ENCODE measurements at places on chromosomes 2 and 18.

GRCh38 chr2:236286873-236287545 is 22.8 kb upstream of the ASB18 start:
- DNase-seq, result no peak

DNA sequence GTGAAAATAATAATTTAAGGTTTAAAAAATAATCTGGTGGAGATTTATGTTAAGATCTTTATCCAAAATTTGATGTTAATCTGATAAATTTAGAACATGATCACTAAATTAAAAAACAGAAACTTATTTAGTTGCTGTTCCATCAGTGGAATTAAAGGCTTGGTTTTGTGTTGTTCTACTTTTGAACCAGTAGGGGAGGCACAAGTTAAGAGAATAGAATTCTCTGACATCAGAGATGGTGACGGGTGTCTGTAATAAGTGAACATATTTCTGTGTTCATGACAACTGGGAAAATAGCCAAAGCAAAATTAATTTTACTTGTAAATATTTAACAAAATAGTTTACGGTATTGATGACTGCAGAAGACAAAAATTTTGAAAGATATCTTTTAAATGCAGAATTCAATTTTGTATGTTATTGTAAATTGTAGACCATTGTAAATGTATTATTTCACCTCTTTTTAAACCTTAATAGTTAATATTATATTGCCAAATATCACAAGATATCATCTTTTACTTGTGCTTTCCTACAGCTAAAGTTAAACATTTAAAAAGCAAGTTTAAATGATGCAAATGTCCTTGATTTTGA is 106.0 kb downstream of the UBR3 start:
- DNase-seq, result peak; percentile 67

- DNase-seq, result peak; percentile 66
Observed at GRCh38 chr2:107197594-107198294, 311.8 kb upstream of the ST6GAL2 start.

- DNase-seq, result no peak
Observed at GRCh38 chr2:105387225-105387624, 11.6 kb downstream of the FHL2 start.

- no peak for DNase-seq
Observed at GRCh38 chr2:226548732-226549131, 250.9 kb downstream of the IRS1 start.

DNA sequence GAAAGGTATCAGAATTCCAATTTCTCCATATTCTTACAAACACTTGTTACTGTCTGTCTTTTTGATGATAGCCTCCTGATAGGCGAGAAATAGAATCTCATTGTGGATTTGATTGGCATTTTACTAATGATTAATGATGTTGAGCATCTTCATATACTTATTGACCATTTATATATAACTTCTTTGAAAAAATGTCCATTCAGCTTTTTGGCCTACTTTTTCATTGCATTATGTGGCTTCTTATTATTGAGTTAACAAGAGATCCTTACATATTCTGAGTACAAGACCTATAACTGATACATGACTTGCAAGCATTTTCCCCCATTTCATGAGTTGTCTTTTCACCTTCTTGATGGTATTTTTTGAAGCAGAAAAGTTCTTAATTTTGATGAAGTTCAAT is 54.6 kb downstream of the QPCT start:
- DNase-seq, result no peak

DNA sequence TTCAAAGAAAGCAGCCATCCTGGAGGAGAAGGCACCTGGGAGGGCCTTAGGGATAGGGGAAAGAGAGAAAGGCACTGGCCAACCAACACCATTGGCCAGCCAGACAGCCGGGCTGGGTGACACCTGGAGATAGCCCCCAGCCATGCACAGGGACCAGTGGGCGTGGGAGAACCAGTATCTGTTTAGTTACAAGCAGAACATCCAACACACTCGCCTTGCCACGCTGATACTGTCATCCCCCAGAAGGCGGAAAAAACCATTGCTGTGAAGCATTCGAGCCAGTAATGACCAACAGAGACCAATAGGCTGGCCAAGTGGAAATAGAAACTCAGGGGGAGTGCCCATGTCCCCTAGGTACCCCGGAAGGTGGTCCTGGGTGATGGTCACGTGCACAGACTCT is 15.5 kb downstream of the ASPRV1 start:
- no peak for DNase-seq

DNA sequence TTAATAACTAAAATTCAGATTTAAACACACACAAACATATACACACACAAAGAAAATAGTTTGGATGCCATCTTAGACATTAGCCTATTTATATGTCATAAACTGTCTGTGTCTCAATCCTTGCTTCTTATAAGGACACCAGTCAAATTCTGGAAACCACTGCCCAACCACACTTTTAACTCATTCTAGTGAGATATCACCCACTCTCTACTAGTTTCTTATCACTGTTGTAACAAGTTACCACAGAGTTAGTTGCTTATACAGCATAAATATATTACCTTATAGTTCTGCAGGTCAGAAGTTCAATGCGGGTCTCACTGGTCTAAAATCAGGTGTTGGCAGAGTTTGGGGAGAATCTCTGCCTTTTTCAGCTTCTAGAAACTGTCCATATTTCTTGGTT is 239.1 kb downstream of the MTX2 start:
- no peak for DNase-seq

DNA sequence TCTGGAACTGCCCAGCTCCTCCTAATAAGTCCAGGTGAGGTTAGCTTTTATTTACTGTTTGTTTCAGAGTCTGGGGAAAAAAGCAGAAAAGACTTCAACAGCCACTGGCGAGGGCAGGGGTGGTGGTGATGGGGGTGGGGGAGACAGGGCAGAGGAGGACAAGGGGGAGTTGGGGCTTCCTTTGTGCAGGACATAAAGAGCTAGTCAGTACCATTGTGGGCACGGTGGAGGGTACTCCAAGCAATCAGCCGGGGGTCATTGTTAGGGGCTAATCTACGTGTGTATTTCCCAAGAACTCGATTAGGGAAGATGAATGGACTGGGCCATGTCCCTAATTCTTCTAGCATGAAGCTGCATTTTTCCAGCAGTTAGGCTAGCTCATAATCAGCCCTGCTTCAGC is 2.8 kb upstream of the RAX start:
- DNase-seq, result no peak

DNA sequence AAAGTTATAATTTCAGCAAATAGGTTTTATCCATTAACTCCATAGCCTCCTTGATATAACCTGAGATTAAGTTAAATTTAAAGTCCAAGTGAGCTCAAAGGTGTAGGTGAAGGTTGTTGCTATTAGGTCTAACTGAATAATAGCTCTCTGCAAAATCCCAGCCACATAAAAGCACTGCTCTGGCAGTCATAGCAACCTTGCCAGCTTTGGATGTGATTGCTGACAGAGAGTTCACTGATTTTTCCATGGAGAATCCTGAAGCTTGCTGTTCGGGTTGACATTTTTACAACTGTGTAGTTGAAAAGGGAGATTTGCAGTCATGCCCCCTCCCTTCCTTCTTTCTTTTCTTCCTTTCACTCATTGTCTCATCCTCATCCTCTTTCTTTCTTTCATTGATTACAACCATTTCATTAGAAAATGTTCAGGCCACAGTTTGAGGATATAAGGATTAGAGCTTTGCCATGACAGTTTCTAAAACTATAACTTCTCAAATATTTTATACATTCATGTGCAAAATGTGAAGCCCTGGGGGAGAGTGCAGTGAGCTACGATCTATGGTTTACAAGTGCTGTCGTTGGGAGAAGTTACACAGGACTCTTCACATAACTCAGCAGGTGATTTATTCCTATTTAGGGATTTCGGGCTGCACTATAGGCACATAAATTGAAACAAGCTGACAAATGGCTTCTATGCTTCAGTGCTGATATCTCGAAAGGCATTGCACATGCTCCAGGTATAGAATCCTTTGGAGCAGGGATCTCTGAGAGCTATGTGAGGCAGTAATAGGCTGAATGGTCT is 193.8 kb downstream of the LRRTM4 start:
- no peak for DNase-seq

- DNase-seq, result no peak
Observed at GRCh38 chr2:218360453-218360852, 3.8 kb downstream of the CATIP start.

DNA sequence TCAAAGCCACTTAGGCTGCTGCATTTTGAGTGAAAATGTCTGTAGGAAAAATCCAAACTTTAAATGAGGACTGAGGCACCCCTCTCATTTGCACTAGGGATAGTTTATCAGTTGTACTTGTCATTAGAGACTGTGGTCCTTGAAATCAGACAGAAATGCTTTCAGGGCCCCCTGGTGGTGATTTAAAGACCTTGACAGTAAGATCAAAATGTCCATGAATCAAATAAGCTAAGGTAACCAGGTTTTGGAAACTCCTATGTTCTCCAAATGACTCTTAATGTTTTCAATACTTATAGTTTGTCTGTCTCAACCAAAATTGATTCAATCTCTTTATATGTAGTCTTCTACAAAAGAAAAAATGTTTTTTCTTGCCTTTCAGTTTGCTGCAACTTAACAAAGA is 28.8 kb upstream of the DDX18 start:
- DNase-seq, result peak; percentile 2

- DNase-seq, result no peak
Observed at GRCh38 chr2:222102575-222103349, 196.0 kb downstream of the PAX3 start.

DNA sequence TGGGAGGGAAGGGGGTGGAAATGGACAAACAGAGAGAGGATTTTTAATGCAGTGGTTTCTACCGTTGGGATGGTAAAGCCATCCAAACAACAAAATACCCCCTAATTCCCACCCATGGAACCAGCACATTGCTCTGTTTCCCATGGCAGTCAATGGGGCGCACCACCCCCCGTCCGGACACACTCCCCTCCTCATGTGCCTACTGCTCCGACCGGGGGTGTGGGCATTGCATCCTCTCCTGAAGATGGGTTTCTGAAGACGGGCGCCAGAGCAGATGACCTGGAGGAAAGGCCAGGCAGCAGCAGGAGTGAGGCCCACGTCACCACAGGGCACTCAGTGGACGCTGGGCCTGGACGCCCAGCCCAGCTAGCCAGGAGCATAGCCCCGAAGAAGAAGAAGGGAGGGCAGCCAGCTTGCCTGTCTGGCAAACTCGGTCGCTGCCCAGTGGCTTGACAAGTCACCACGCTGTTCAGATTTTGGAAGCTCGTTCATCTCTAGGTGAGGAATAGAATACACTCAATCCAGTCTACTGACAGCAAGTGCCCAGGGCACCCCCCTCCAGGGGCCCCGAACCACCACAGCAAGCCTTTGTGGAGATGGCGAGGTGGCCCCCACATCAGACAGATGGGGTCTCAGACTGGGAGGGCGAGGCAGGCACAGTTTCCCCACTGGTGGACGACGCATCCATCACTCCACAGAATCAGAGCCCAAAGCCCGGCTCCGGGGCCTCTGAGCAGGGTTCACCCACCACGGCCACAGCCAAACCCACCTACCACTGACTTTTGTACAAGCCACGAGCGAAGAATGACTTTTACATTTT is 296.2 kb upstream of the SALL3 start:
- no peak for DNase-seq

DNA sequence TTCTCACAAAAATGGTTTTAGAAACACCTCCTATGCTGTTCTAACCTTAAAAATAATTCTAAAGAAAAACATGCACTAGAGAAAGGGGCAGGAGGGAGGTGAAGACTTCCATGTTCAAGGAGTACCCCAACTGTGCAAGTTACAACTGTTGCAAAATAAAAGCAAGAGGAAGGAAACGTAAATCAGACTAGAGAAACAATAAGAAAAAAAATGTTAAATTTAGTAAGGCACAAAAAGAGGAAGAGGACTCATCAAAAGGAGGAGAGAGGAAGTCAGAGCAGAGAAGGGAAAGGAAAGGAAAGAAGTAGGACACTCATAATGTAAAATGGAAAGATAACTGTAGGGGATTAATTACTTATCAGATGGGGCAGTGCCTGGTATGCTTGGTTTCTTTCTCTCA is 34.1 kb downstream of the RAPH1 start:
- no peak for DNase-seq

- DNase-seq, result no peak
Observed at GRCh38 chr2:68345129-68345875, 19.8 kb upstream of the PLEK start.

- no peak for DNase-seq
Observed at GRCh38 chr18:62928326-62928725, 213.0 kb downstream of the PHLPP1 start.

DNA sequence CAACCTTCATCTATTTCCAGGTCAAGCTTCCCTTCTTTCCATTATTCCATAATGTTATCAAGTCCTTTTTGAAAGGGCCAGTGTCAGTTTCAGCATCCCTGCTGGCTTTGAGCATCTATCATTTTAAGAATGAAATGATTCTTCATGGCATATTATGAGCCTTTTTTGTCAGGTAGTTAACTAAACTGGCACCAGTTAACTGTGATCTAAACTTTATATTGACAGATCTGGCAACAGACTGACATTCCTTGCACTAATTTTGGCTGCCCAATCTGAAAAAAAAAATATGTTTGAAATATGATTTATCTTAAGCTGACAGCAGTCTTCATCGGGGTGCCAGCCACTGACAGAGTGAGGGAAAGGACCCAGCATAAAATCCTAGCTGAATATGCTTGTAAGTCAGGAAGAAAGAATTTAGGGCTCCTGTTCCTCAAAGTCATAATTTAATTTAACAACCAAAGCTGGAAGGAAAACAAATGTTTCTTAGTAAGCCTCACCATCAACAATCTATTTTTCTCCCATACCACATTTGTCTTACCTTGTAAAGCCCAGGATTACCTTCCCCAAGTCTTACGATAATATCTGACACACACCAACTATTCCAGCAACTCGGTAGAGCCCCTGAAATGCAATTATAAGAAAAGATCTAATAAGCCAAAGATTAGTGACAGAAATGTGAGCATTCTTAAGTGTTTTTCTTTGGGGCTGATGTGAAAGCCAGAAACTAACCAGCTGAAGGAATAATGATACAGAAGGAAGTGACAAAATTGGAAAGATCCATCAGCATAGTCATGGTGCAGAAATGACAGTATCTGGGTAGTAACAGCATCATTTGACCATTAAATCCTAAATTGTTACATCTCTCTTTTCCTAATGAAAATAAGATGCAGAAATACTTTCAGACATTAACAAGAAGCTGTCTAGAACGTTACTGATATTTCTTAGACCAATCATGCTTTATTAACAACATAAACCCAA is 228.1 kb downstream of the RBM43 start:
- DNase-seq, result peak; percentile 81

GRCh38 chr2:236949089-236949905 is 136.4 kb upstream of the COPS8 start:
- no peak for DNase-seq

DNA sequence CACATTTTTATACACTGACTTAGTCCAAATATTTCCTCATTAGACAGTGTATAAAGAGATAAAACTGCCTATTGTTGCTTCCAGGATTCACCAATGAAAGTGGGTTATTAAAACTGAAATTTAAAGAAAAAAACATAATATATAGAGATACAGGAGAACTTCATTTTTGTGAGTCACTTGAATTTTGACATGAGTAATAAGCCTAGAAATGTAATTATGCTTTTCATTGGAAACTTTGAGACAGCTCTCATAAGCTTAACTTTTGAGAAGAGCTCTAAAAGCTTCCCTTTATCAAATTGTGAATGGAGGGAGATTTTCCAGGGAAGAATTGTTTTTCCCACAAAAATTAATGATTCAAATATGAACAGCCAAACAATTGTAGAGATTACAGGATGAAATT is 14.1 kb downstream of the DYNC2LI1 start:
- no peak for DNase-seq

Measured in NCI-H446 treated with DMSO at 0.1 percent for 48 hours (cell line).